ENCODE measurements at places on chromosomes 7 and 10.
A peak's percentile ranks its signal among the peaks of the same experiment; 100 is the strongest.

GRCh38 chr7:157292258-157292657, 44.5 kb upstream of the DNAJB6 start:
- DNase-seq: no peak

DNA sequence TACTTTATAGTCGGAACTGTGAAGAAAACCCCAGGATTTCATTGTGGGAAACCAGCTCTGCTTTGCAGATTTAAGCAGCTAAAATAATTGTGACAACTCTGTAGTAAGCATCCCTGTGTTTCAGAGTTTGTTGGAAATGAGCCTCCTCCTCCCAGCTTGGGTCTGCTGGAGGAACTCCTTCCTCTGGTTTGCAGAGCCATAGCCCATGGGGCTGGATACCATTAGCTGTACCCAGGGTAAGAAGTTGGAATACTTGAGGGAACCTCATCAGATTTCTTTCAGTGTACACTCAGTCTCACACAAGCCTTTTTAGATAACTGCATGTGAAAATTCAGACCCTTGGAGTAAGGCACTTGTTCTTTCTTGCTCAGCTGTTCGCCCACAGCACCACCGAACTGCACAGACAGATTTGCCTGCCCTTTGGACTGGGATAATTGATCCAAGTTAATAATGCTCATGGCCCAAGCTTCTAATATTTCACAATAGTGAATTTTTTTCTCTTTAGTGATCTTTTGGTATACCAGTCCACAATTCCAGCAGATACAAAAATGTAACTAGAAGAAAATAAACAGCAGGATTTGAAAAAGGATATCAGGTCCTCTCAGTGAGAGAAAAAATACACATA, 467.4 kb upstream of the FZD8 start:
- no peak for DNase-seq

- no peak for DNase-seq
Observed at GRCh38 chr10:3901370-3901769, 116.4 kb upstream of the KLF6 start.

- DNase-seq: no peak
Observed at GRCh38 chr10:7625836-7626235, 40.9 kb downstream of the ITIH5 start.

GRCh38 chr10:79234391-79235315, 112.6 kb upstream of the PPIF start:
- no peak for DNase-seq

GRCh38 chr7:20217193-20217948, at the start of gene MACC1:
Gene MACC1 (minus strand): TSS chr7:20217384. CDS start chr7:20161862, 55,522 bp downstream.
- DNase-seq: no peak

DNA sequence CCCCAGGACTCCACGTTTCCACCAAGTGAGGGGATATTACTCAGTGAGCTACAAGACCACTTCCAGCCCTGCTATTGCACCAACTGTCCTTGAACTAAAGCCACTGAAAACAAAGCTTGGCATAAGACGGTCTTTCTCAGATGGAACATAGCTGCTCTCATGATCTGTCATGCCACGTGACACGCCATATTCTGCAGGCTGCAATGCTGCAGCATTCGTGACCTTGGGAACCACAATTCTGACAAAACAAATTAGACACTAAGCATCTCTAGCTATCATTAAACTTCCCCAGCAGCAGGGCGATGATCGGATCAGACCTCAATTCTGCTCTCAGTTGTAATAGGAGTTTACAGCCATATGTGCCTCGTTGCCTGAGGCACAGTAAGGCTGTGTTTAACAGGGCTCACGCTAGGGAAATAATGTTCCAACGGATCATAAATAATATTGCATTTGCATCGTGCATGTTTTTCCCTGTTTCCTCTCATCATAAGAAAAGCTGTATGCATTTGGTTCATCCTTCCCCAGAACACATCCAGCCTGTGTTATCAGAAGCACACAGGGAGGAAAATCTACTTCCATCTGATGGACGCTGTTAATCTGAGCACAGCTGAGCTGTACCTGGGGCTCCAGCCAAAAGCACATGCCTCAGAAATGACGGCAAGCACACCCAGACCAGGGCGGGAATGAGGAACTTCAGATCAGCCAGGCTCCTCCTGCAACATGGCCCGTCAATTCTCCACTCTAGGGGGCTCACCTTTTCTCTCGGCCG, 38.6 kb upstream of the CNPY1 start:
- DNase-seq: no peak

DNA sequence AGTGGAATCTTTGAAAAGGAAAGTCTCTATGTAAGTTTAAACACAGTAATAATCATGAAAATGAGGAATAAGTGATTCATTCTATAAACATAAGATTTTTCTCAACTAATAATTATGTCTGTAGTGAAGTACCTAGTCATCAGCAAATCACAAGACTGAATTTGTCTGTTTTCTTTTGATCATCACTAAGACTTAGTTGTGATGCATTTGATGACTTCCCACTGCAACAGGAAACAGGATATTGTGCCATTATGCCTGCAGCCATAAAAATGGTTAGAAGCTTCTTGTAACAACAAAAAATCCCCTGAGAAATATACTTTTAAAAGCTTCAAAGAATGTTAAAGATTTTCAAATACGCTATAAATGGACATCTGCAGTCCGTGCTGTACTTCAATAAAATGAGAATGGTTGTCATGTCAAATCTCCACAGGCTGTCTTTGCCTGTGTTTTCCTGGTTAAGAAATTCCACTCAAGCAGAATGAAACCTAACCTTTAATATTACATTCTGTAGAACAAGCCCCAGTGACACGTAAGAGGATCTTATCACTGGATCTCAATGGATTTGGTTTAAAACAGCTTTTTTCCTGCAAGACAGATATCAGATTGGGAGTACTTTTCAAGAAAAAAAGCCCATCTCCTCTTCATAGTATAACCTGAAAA, 1262.3 kb upstream of the PHF14 start:
- DNase-seq: no peak

DNA sequence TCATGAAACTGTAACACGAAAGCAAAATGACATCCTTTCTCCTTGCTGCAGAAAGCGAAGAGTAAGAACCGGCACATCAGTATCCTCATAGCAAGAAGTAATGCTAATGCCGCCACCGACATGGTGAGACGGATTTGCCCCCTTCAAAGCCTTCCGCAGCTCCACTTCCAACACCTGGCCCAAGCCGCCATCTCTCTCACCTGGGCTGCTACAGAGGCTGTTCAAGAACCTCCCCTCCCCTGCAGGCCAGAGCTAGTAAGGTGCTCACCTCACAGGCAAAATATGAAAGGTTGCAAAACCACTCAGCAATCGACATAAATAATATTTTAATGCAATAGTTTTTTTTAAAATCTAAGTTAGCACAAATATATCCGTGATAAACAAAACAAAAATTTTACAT, 123.9 kb upstream of the FRMD4A start:
- no peak for DNase-seq

DNA sequence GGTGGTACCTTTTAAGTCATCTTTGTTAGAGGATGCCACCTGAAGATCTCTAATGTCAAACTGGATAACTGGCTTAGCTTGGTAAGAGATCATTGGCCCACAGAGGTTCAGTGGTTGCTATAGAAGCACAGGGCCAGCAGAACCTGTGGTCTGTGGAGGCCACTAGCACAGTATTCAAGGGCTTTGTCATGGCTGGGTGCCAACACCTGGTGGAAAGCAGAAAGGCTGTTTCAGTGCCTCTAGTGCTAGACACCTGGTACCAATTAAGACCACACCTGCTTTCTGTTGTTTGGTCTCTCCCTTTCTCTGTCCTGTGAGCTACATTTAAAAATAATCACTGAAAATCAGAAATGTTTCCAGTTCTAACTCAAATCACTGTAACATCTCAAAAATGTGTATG, 10.0 kb upstream of the PCGF5 start:
- DNase-seq: no peak

DNA sequence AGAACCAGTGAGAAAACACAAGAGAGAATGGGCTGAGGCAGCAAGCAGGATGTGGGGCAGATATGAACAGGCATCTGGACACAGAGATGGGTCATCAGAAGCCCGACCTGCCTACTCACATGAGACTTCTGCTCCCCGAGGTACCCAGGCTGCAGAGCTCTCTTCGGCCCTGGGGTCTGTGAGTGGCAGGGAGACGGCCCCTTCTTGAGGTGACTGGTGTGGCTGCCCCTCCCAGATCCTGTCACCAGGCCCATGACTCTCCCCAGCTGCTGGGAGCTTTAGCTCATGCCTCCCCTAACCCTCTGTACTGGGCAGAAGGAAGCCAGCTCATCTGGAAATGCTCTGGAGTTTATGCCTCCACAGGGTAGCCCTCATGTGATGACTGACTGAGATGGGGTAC, 157.6 kb upstream of the PCBD1 start:
- no peak for DNase-seq

DNA sequence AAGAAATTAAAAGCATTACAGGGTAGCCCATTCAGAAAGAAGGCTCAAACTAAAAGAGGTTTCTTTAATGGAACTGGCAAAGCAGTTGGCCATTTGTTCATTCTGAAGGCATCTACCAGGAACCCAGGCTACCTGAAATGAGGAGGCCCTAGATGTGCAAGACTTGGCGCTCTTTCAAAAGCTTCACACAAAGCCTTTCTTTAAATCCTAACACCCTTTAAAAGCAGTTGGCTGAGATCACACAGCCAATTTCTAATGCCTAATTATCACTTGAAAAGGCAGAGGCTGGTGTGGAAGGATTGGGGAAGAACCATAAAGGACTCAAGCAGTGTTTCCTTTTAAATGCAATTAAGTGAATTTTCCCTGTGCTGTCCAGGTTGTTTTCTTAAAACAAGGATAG, 23.2 kb downstream of the PPP1R17 start:
- no peak for DNase-seq

DNA sequence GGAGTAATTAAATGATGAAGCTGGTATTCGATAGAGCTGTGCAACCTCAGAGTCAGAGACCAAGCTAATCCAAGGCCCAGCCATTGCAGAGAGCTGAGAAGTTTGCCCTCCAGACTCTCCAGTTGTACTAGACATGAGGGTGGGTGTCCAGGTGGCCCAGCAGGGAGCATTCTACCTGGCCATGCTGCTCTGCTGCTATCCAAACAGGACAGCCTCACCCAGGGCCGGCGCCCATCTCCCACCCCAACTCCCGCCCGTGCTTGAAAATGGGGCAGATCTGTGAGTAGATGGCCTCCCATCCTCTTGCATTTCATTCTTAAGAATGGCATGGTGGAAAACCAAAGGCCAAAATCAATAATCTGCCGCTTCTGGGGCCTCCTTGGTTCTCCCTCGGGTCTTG, 124.2 kb downstream of the TCERG1L start:
- DNase-seq: no peak

GRCh38 chr7:69878591-69878990, 280.3 kb downstream of the AUTS2 start:
- no peak for DNase-seq

- no peak for DNase-seq
Observed at GRCh38 chr10:30199376-30200016, 140.1 kb upstream of the JCAD start.

DNA sequence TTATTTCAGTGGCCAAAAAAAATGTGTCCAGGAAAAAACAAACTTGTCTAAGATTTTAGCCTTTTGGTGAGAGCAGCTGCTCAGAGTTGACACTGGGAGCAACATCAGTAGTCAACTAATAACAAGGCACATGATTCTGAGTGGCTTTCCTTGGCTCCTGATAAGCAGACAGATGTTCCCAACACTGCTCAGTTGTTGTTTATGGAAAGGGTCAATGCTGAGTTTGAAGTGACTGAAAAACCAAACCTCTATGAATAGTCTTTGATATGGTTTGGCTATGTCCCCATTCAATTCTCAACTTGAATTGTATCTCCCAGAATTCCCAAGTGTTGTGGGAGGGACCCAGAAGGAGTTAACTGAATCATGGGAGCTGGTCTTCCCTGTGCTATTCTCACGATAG, 12.3 kb downstream of the DYDC1 start:
- no peak for DNase-seq

GRCh38 chr7:52129278-52129677, 812.7 kb upstream of the COBL start:
- no peak for DNase-seq

DNA sequence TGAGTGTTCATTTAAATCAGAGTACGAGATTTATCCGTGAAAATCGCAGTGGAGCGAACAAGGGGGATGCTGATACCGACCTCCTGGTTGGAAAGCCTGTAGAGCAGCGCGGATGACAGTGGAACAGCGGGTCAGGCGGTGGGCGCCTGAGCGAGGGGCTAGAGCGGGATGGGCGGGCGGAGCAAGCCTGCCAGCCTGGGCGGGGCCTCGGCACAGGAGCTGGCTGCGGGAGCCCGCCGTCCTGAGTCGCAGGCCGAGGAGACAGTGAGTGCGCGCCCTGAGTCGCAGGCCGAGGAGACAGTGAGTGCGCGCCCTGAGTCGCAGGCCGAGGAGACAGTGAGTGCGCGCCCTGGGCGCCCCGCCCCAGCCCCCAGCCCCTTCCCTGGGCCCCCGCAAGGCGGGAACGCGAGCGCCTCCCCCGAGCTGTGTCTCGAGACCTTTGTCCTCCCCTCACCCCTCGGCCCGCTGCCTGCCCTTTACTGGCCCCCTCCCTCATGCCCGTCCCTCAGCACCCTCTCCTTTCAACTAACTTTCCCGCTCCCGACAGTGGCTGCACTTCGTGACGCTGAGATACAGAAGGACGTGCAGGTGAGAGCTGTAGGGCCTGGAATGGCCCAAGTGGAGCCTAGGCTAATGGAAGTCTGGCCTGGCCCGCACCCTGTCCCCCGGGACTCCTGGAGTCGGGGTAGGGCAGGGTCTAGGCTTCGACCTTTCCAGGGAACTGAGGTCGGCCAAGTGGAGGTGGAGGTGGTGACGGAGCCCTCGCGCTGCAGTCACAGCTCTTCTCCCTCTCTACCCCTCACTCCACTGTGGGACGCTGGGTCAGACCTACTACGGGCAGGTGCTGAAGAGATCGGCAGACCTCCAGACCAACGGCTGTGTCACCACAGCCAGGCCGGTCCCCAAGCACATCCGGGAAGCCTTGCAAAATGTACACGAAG, at the start of gene AS3MT:
TSS of gene AS3MT (plus strand) at position 213 of the 941 bp plus-strand sequence. CDS start at position 336, 123 bp downstream.
- DNase-seq: peak; percentile 44

DNA sequence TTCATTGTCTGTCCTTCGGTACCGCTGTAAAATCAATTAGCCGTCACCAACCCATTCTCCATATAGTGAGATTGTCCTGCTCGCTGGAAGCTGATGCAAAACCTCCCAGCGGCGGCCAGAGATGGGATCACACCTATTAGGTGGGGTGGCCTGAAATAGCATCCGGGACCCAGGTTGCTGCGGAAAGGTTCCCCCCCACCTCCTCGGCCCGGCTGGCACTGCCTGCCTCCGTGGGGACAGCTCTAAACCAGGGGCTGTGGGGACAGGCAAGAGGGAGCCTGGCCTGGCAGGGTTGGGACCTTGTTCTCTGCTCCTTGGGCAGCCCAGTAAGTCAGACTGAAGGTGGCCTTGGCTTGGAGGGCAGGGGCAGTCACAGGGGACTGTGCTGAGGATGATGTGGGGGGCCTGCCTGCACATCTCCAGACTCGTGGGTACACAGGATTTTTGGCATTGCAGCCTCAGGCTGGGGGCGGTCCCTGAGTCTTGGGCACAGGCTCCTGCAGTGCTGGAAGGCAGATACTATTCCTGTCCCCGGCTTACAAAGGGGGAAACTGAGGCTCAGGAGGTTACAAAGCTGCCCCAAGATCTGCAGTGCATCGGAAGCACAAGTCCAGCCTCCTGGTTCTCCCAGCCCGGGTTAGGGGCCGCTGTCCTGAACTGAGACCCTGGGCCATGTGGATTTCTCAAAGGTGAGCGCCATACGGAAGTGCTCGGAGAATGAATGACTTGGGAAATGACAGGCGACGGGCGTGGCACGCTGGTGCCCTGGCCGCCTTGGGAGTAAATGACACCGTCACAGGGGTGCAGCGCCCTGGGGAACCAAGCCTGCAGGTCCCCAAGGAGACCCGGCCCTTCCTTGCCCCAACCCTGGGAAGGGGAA, 65.6 kb downstream of the UNCX start:
- DNase-seq: no peak

Measured in stimulated activated CD4-positive, alpha-beta T cell treated with anti-CD3 and anti-CD28 coated beads, Interleukin-2, amount 100 ng/mL, for 24 hours (primary cell).